ENCODE measurements at places on chromosomes 3 and 15. TPM values are rescaled to one million over a fixed set of nuclear protein-coding genes. Genes with fewer than 3 reads are reported as not detected.

Gene TMEM207
- total RNA-seq = not detected

- peak; percentile 79 for DNase-seq
Observed at GRCh38 chr3:48662753-48663488, at the start of gene CELSR3. Gene CELSR3 (minus strand): TSS chr3:48662886. CDS start chr3:48662634, 252 bp downstream.

- no peak for DNase-seq
Observed at GRCh38 chr3:7371693-7372572, 511.0 kb downstream of the GRM7 start.

DNA sequence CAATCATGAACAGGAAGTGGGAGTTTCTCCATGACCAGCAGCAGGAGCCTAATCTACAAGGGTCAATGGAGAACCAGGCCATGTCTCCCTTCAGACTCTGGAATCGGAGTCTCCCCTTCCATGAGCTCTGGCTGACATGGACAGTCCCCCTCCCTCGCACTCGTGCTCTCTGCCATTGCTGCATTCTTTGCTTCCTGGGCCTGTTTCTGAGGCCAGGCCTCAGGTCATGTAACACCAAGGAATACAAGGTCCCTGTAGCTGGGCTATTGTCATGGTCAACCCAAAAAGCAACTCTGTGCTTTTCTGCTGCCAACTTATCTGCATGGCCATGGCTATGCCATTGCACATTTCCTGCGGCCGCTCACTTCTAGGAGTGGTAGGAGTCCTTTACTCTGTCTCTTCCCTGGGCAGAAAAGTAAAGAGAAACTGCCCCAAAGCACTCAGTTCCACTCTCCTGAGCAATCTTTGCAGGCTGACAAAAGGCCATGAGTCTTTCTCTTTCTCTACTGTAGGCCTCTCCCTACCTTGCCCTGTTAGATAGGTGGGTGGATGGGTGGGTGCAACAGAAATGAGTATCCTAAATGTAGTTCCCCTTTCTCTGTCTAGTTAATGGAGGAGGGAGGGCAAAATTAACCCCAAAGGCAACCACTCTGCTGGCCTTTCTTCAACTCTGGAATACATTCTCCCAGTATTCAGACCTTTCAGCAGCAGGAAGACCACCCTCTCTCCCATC, 40.8 kb upstream of the PROK2 start:
- DNase-seq = no peak

DNA sequence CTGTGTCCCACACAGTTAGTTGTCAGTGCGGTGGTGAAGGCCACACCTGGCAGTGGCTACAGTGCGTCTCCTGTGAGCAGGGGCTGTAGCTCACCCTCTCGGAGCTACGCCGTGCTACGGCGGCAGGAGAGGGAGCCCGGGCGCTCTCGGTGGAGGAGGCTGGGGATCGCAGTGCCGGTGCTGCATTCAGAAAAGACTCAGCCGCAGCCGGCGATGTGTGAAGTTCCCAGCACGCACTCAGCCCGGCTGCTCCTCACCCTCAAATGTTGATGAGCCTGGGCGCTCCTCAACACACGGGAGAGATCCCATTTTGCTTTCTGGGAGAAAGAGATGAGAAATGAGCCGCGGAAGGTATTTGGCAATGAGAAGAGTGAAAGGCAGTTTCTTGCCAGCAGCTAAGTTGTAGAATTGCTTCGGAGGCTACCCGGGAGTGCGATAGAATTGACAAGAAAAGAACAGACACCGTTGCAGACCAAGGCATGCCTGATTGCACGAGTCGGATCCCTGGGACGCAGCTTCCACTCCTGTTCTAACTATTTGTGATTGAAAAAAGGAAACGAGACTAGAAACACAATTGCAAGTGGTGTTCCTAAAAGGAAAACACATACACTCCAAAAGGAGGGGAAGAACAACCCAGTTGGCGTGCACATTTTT, at the start of gene UNC13C:
TSS of gene UNC13C (plus strand) at position 189 of the 654 bp plus-strand sequence. CDS start 34,463 bp downstream, outside the sequence.
- peak; percentile 37 for DNase-seq

Gene PRTG
- total RNA-seq = 1.1 TPM

Gene BCL2A1
- 1.8 TPM for total RNA-seq

DNA sequence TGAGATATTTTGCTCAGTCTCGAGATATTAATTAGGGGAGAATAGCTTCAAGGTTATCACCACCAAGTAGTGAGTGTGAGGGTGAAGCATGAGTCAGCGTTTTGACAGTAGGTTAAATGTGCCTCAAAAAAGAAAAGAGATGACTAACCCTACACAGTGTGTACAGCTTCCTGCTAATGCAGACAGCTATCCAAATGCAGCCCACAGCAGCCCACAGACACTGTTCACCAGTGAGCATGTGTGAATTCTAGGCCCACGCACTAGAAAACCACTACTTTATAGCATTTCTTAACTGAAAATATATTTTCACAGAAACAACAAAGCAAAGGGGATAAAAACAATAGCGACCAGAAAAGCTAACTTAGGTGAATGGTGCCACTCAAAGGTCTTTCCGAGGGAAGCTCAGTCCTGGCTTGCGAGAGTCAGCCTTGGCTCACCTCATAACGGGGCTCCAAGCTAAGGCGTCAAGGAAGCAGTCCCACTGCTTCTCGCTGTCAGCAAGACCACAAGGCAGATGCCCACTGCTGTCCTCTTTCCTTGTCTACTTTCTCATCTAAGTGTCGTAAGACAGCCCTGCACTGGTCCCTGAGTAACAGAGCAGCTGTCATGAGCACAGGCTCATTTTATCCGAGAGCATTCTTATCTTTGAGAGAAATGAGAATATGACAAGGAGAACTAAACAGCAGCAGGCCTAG, 47.6 kb downstream of the TXNRD3 start:
- no peak for DNase-seq

Gene ZNF619
- total RNA-seq = 4.2 TPM

- no peak for DNase-seq
Observed at GRCh38 chr3:188788621-188789081, 383.1 kb upstream of the TPRG1 start.

Gene ANKUB1
- not detected for total RNA-seq

GRCh38 chr15:57720867-57721266, 14.4 kb downstream of the POLR2M start:
- DNase-seq = no peak

- DNase-seq = peak; percentile 62
Observed at GRCh38 chr15:100338971-100339444, 2.8 kb downstream of the ADAMTS17 start.

DNA sequence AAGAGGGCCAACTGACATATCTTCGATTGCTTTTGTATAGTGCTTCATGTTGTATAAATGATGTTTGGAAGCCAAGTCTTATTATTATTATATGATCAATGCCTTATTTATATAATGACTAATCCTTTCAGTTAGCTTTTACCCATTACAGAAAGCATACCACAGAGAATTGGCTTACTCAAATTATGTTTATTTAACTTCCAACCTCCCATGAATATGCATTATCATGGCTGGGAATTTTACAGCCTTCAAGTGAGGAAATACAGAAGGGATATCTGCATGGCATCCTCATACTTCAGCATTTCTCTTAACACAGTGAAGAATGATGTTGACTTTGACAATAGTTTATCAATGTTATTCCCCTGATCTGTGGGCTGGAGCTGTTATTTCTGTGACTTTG, 225.9 kb upstream of the GAP43 start:
- DNase-seq = no peak

Gene PDE8A
- total RNA-seq = 26.3 TPM

DNA sequence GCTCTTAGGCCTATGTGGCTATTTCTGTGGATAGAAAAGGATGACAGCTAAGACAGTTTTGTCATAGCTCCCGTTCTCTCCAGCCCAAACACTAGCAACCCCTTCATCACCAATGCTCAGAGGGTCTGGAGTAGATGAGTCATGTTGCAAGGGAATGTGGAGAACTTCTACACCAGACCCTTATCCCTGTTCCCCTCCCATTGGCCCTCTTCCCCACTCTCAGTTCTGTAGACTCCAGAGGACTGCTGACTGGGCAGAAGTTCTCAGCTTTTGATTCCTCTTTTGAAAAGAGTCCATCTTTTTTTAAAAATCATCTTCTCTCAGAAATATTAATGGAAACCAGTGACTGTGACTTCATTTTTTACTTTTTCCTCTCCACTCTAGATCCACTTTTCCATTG, 2.4 kb upstream of the MYZAP start:
- no peak for DNase-seq

DNA sequence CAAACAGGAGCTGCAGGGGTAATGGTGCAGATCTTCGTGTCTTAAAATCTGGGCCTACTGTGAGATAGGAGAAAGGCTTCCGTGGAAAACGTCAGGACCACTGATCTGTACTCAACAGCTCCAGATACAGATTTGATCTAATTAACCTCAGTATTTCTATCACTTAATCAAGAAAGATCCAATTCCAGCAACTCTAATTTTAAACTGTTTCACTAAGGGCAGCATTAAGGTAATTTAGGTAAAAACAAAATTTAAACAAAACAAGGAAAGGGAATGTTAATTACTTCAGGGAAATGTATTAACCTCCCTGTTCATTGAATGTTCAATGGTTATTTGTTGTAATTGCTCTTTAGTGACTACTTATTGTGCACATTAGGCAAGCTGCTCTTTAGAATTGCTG, 26.4 kb upstream of the TTC14 start:
- no peak for DNase-seq

GRCh38 chr3:40920041-40920440, 279.3 kb upstream of the CTNNB1 start:
- no peak for DNase-seq

DNA sequence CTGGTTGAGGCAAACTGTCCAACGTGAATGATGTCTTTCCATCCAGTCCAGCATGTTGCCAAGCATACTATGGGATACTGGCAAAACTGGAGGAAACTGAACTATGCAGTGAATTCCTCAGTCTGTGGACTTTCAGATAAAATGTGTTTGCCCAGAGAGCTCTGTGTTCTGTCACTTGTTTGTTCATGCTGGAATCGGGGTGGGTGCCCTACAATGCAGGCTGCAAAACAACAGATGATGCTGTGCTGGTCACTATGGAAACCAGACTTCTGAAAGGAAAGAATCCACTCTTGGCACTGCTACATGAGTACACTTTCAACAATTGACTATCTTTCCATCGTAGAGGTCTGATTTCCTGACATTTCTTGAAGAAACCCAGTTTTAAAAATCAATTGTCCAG, 272.5 kb upstream of the ARHGEF26 start:
- peak; percentile 22 for DNase-seq

DNA sequence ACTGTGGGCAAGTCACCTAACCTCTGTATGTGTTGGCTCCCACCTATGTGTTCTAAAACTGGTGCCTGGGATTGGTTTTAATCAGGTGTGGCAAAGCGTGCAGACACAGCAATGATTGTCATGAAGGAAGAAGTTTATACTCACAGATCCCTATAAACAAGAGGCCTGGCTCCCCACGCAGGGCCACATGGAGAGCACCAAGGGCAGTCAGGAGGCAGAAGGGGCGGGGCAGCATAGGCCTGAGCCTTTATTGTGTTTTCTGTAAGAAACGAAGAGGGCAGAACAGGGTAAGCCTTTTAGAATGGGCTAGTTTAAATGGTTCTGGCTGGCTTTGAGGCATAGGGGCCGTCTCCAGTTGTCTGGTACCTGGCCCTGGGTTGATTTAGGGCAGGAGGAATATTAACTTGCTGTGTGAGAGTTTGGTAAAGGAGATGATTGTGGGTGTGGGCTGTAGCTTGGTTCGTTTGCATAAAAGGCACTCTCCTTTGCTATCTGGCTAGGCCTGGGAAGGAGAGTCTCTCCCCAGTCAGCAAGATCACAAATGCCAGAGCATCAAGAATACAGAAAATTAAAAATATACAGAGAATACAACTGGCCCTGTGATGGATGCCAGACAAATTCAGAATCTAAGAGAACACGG, 2.2 kb upstream of the FBXW12 start:
- no peak for DNase-seq

Gene MAP1A
- total RNA-seq = 24.5 TPM

- DNase-seq = no peak
Observed at GRCh38 chr3:145857956-145858355, 303.0 kb downstream of the PLOD2 start.

DNA sequence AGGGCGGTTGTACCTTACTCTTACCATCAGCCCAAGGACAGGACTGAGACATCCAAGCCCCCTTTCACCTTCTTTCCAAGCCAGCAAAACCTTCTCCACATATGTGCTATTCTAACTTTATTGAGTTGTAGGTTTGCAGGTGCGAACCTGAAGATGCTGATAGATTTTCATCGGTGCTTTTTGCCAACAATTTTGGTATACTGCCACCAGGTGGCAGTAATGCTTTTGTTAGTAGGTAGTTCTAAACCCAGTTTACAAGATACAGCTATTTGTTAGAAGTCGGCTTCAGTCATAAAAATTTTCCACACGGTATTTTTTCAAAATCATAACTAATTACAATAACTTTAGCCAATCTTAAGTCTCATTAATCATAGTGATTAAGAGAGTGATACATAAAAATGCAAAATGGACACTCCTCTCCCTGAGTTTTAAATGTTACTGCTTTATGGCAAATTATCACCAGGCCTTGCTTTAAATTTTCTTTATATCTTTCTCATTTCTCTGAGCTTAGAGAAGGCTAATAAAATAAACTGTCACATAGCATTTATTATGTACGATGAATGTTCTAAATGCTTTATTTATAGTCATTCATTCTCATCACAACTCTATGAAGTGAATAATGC, 636 bp downstream of the TBC1D21 start:
- DNase-seq = no peak

Gene MNS1
- total RNA-seq = 2.2 TPM

Gene CDC25A
- 0.94 TPM for total RNA-seq

DNA sequence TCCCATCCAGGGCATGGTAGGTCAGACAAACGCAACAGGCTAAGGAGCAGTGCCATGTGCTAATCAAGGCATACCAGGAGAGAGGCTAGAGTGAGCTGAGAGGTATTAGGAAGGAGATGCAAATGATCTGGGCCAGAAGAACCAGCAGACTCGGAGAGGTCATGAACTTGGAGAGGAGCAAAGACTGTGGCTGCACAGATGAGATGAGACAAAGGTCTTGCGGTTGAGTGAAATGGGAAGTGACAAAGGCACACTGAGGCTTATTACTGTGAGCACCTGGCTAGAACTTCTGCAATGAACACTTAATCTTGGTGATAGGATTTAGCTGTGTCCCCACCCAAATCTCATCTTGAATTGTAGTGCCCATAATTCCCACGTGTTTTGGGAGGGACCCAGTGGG, 380.2 kb downstream of the ULK4 start:
- no peak for DNase-seq

GRCh38 chr3:10889206-10889960, 73.4 kb downstream of the SLC6A11 start:
- DNase-seq = no peak

DNA sequence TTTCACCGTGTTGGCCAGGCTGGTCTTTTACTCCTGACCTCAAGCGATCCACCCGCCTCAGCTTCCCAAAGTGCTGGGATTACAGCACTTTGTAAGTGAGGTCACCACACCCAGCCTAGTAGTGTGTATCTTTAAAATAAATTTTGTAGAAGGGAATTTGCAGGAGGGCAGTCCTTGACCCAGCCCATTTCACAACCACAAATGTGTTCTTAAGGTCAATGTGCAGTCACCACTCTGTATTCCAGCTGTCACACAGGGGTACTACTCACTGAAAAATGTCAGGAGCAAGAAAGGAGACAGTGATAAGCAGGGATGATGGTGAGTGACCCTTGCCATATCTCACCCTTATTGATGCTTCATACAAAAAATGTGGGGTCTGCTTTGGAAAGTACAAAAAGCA, 98.5 kb downstream of the FRMD5 start:
- DNase-seq = no peak

Gene ALPK3
- total RNA-seq = 59.9 TPM

Gene PARP15
- total RNA-seq = 1.6 TPM

Gene ITIH4
- 7.0 TPM for total RNA-seq
